ENCODE measurements at places on chromosomes 1 and 21. TPM values are rescaled to one million over a fixed set of nuclear protein-coding genes. Genes with fewer than 3 reads are reported as not detected.

- no peak for DNase-seq
Observed at GRCh38 chr1:46406881-46407608, 12.9 kb downstream of the FAAH start.

GRCh38 chr21:30072496-30072895 is 94.1 kb downstream of the CLDN17 start:
- peak; percentile 36 for DNase-seq

GRCh38 chr21:38858812-38859205 is 53.1 kb downstream of the ETS2 start:
- no peak for DNase-seq

- DNase-seq, result no peak
Observed at GRCh38 chr1:76147917-76148316, 73.4 kb downstream of the ST6GALNAC3 start.

DNA sequence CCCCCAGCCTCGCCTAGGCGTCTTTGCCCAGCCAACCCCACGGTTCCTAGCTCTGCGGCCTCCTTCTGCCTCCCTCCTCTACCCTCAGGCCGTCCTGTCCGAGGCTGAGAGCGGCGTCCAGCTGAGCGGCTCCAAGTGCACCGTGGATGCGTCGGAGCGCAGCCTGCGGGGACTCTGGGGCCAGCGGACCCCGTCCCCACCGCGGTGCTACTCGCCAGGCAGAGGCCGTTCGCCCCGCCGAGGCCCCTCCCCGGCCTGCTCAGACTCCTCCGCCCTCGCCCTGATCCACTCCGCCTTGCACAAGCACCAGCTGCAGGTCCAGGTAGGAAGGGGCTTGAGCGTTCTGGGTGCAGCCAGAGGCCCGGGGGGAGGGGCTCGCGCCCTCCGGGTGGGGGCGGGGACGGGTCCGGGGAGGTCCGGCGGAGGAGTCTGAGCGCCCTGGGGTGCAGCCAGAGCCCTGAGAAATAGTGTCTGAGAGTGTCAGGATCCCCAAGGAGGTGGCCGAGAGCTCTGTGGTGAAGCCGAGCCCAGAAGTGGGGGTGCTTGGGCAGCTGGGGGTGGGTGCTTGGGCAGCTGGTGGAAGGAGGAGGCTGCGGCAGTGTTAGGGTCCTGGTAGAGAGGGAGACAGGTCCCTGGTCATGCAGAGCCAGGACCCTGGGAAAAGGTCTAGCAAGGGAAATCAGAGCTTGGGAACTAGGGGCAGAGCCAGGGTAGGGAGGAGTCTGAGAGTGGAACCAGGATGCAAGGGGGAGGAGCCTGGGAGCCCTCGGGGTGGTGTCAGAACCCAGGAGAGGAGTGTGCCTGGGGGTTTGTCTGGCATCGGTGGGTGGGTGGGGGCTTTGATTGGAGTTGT is 3.2 kb upstream of the NBPF3 start:
- DNase-seq, result peak; percentile 46

GRCh38 chr1:6745073-6745472 is 40.2 kb upstream of the CAMTA1 start:
- no peak for DNase-seq

ERICH3 gene
- total RNA-seq, result not detected
